ENCODE measurements at places on chromosomes 16 and 17.
A peak's percentile ranks its signal among the peaks of the same experiment; 100 is the strongest.

DNA sequence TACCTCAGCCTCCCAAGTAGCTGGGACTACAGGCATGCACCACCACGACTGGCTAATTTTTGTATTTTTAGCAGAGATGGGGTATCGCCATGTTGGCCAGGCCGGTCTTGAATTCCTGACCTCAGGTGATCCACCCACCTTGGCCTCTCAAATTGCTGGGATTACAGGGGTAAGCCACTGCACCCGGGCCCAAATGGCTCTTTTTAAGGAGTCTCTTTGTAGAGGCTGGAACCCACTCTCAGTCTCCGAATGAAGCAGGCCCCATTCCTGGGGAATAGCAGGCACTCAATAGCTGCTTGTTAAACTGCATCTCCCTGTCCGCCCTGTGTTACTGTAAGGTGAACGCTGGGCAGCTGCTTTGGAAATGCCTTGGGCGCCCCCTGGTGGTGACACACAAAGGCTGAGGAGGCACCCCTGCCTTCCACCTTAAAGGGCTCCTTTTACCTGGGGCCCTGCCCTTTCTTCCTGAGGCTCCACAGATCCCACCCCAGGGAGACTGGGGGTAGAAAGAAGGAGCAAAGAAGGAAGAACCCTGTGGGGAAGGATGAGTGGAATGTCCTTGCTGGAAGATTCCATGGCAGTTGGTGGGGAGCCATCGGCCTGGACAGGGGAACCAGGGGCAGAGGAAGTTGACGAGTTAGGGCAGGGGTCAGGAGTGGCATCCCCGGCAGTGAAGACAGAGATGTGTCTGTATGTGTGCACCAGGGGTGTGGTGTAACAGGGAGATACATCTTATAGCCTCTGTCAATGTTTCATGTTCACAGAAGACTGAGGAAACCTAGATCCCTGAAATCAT is 6.1 kb upstream of the SP2 start:
- H3K27ac ChIP-seq, result no peak overlapping the region
- H3K36me3 ChIP-seq, result no peaks in the 10 kb centered on the region
- H3K27me3 ChIP-seq, result no peaks in the 10 kb centered on the region
- peak; percentile 93 for DNase-seq
- H3K4me1 ChIP-seq, result peaks cover 7% of the 10 kb centered on the region

GRCh38 chr17:64016974-64017373 is 3.5 kb downstream of the ICAM2 start:
- no peak for DNase-seq
- no peak overlapping the region for H3K27ac ChIP-seq
- no peaks in the 10 kb centered on the region for H3K36me3 ChIP-seq
- H3K4me1 ChIP-seq, result peaks cover 5% of the 10 kb centered on the region

DNA sequence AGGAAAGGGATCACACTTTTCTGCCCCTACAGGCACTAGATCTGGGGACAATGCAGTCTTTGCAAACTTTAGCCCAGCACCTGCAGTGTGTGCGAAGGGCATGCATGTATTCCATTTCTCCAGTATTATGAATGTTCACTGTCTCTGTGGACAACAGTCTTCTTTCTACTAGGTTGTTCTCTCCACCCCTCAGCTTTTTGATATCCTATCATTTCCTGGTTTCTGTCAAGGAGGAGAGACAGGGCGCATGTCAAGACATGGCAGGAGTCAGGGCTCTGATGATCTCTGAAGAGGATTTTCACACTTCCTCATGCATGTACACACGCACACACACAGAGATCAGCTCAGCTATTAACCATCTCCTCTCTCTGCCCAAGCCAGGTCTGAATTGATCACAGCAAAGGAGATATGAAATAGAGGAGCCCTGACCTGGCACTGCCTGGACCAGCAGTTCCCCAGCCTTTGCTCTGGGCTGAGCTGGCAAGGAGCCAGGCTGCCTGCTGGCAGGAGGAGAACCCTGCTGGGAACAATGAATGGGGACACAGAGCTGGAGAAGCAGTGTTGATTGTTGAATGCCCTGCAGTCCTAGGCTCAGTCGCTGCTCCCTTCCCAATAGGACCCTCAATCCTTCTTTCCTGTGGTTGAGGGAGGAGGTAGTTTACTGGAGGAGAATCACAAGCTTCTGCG is 2.6 kb downstream of the GPR179 start:
- no peak overlapping the region for H3K4me3 ChIP-seq
- no peaks in the 10 kb centered on the region for H3K4me1 ChIP-seq

- H3K27me3 ChIP-seq, result peaks cover 10% of the 10 kb centered on the region
- H3K27ac ChIP-seq, result no peak overlapping the region
- no peaks in the 10 kb centered on the region for H3K36me3 ChIP-seq
- DNase-seq, result peak; percentile 76
Measured at GRCh38 chr17:72489272-72489641, 368.4 kb downstream of the SOX9 start.

DNA sequence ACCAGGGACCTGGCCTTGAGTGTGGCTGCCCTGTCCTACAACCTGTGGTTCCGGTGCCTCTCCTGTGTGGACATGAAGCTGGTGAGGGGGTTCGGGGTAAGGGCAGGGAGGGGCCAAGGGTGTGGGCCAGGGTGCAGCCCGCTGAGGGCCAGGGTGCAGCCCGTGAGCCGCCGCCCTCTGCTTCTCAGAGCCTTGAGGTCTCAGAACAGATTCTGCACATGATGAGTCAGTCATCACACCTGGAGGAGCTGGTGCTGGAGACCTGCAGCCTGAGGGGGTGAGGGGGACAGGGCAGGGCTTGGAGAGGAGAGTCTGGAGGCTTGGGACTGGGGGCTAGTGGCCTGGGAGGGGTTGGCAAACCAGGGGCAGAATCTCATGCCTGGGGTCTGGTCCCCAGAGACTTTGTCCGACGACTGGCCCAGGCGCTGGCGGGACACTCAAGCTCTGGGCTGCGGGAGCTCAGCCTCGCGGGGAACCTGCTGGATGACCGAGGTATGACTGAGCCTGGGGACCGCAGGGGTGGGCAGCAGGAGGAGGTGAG is 2.2 kb downstream of the CARMIL2 start:
- H3K27ac ChIP-seq, result no peak overlapping the region
- H3K4me3 ChIP-seq, result no peak overlapping the region
- peak; percentile 82 for DNase-seq
- H3K27me3 ChIP-seq, result peaks cover 78% of the 10 kb centered on the region
- H3K4me1 ChIP-seq, result peaks cover 2% of the 10 kb centered on the region
- H3K36me3 ChIP-seq, result no peaks in the 10 kb centered on the region

DNA sequence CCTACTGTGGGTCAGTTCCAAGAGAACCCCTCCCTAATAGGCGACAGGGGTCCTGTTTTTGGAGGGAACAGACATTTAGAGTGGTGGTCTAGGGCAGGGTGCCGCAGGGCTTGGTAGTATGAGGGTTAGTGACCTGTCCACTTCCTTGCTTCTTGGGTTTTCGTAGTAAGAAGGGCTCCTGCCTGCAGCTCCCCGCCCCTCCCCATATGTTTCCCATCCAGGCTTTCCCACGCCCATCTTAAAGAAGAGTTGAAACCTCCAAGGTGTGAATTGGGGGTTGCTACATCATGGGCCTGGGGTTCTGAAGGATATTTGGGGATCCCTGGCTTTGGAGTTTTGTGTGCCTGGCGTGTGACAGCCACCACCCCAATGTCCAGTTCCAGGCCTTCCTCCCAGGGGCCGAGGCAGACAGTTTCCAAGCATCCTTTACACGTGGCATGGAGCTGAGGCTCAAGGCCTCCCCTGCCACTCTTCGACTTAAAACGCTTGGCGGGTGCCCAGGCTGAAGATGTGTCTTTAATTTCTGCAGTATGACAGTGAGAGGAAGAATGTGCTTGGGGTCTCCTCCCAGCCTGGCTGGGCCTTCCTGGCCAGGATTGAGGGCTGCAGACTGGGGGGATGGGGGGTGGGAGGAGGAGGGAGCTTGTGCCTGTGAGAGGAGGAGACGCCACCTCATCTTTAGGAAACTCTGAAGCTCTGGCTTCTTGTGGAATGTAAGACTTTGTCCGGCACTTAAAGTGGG is 2.3 kb upstream of the COL1A1 start:
- peaks cover 63% of the 10 kb centered on the region for H3K4me1 ChIP-seq
- DNase-seq, result peak; percentile 98
- peak overlapping the region; percentile 40 for H3K4me3 ChIP-seq

DNA sequence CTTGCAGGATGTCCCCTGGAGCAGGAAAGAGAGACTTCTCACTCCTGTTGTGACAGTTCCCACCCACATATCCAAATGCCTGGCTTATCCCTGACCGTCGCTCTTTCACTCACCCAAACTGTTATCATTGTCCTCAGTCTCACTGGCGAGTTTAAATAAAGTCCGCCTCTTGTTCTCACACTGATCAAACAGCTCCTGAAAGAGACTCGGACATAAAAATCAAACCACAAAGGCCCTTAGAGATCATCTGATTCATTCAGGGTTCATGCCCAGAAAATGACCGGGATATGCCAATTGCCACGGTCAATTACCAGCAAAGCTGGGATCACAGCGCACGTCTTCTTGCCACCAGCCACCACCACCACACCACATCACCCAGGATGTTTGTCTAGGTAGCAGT is 19.9 kb downstream of the GGA3 start:
- no peaks in the 10 kb centered on the region for H3K27me3 ChIP-seq
- peak; percentile 93 for DNase-seq
- peaks cover 88% of the 10 kb centered on the region for H3K36me3 ChIP-seq

DNA sequence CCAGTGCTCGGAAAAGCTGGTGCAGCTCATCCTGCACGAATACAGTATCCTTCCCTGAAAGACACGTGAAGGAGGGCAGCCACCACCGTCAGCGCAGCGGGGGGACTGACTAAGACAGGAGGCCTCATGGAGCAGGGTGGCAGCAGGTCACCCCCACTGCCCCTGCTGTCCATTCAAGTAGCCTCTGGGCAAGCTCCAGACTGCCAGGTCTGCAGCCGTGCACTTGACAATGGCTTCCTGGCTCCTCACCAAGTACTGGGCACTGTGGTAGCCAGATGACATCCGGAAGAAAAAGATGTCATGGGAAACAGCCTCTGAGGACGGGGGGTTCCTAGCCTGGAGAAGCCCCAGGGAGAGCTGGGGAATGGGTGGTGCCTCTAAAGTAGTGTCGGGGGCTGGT is 7.9 kb upstream of the MYO15A start:
- H3K27ac ChIP-seq, result no peak overlapping the region
- no peaks in the 10 kb centered on the region for H3K4me1 ChIP-seq
- no peak overlapping the region for H3K4me3 ChIP-seq
- H3K36me3 ChIP-seq, result peaks cover 46% of the 10 kb centered on the region
- peak; percentile 43 for DNase-seq

- H3K27me3 ChIP-seq, result no peaks in the 10 kb centered on the region
- no peak overlapping the region for H3K4me3 ChIP-seq
- no peaks in the 10 kb centered on the region for H3K4me1 ChIP-seq
- no peak for DNase-seq
- no peak overlapping the region for H3K27ac ChIP-seq
Measured at GRCh38 chr17:19294443-19294842, 57.3 kb downstream of the EPN2 start.

- peak overlapping the region; percentile 55 for H3K4me3 ChIP-seq
- no peaks in the 10 kb centered on the region for H3K36me3 ChIP-seq
- peaks cover 20% of the 10 kb centered on the region for H3K4me1 ChIP-seq
- H3K27ac ChIP-seq, result peak overlapping the region; percentile 99
Measured at GRCh38 chr17:869567-870525, 87.7 kb downstream of the MRM3 start.
